MG63 (cell line): ENCODE measurements at places on chromosomes 1 and 21. TPM values are rescaled to one million over a fixed set of nuclear protein-coding genes. Genes with fewer than 3 reads are reported as not detected.

EXTL2 gene
- 15.8 and 21.1 TPM in 2 replicates for total RNA-seq

TNFAIP8L2 gene
- total RNA-seq: not detected in 2 replicates

GOLT1A gene
- total RNA-seq: not detected in 2 replicates

BOLA1 gene
- total RNA-seq: 9.5 and 33.3 TPM in 2 replicates

RGSL1 gene
- not detected in 2 replicates for total RNA-seq

DNA sequence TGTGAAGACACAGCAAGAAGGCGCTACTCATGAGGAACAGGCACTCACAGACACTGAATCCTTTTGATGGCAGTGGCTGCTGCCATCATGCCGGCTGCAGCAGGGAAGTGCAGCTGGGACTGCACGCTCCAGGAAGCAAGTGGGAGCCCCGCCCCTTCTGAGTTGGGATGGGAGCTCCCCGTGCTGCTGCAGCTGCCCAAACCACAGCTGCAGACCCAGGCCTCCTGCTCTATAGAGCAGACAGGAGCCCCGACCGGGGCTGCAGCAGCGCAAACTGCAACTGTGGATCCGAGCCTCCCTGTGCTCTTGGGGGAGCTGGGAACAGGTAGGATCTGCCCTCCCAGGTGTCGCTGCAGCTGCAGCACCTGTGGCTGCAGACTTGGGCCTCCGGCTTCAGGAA lies 65.2 kb upstream of the MARK1 start:
- DNase-seq: no peak

DNA sequence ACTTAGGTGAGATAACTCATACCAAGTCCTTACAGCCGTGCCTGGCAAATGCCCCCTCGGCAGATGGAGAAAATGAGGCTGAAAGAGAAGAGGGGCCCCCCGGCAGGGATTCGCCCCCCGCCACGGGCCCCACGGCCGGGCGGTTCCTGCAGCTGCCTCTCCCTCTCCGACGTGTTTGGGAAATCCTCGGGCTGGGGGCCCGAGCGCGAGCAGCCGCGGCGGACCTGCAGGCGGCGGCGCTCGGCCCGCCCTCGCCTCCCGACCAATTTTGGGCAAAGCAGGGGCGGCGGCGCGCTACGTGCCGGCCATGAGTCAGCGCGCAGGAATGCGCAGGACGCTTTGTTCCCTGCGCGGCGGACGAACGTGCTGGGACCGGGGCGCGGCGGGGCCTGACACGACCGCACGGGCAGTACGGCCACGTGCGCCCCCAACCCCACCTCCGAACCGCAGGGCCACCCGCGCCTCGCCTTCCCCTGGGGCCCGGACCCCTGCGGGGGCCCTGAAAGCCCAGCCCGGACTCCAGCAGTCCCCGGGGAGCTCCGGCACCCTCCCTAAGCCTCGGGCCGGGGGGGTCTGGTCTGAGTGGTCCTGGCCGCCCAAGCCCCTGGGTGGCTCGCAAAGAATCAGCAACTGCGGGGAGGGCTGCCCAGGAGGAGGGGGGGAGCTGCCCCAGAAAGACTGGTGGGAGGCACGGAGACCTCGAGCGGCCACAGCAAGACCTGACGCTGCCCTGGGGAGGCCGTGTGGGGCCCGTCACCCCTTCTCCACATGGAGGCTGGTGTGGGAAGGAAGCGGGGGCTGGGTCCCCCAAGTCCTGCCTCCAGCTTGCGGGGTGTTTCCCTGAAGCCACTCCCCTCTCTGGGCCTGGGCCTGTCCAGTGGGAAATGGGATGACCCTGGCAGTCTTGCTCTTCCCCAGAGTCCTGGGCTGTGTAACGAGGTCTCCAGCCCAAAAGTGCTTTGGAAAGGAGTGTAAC lies 11.9 kb upstream of the EDN2 start:
- DNase-seq: peak; percentile 87

GRCh38 chr21:45255381-45256020 lies 32.2 kb downstream of the POFUT2 start:
- DNase-seq: no peak

- DNase-seq: no peak
Measured at GRCh38 chr1:225768662-225769426, 8.8 kb upstream of the SRP9 start.

DNA sequence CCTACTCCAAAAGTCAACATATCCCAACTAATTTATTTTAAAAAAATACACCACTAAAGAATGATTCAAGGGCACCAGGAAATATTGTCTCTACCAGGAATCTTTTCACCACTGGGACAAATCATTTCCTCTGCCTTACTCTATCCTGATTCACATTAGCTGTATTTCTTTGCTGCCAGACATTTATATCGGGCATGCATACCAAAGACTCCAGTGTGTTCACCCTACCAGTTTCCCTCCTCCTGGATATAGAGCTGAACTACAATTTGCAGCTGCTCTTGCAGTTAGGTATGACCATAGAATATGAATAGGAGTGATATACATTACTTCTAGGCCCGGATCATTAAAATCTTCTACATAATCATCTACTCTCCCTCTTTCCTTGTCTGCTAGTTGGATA lies 7.6 kb downstream of the KCNJ6 start:
- DNase-seq: no peak

- DNase-seq: no peak
Measured at GRCh38 chr21:28588997-28589396, 403.7 kb downstream of the LTN1 start.

GRCh38 chr1:204659056-204659455 lies 26.5 kb downstream of the LRRN2 start:
- no peak for DNase-seq

- DNase-seq: peak; percentile 37
Measured at GRCh38 chr1:19156676-19157075, 53.4 kb downstream of the UBR4 start.

DNA sequence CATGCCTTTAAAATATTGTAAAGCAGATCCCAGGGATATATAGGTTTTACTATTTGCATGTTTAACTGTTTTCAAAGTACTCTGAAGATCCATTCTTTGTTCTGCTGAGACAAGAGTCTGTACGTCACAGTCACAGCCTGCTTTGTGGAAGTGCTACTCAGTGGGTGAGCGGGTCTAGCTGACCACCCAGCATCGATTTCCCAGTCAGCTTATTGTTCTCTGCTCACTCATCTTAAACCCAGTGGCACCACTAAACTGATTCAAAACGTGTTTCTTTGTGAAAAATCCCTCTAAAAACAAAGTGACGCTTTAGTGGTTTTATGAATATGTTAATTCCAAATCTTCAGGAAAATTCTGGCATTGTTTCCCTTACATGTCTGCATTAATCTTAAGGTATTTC lies 12.4 kb downstream of the PLPP3 start:
- no peak for DNase-seq

- DNase-seq: no peak
Measured at GRCh38 chr1:224762701-224763100, 146.6 kb downstream of the CNIH3 start.

DNA sequence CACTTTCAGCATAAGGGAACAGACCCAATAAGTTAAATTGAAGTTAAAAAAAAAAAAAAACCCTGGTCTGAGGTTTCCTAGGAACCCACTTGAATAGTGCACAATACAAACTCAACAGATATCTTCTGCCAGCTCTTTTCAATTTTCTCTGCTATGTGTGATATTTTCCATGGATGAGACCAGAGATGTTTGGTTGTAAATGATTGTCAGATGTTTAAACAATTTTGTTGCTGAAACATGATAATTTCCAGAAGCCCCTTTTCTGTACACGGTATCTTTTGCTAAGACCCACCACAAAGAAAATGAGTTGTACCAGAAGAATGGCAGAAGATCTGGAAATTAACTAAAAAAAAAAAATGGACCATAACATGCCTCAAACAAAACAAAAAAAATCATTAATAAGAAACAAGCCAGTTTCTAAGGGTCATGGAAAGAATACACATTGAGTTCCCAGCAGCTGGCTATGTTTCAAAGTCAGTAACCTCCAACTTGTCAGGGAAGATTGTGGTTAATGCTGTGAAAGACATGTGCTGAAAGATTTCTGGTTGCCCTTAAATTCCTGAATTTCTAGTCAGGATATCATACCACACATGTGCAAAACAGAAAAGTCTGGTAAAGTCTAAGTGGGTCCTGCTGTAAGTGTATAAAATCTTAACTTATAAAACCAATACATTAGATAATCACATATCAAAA lies 35.6 kb upstream of the MGST3 start:
- DNase-seq: no peak

- no peak for DNase-seq
Measured at GRCh38 chr1:245458761-245459174, 304.0 kb downstream of the KIF26B start.
